Activated CD8-positive, alpha-beta memory T cell treated with anti-CD3 and anti-CD28 coated beads, Interleukin-2, amount 10 ng/mL, durations not matched to agents 7 days and 5 days (primary cell): ENCODE measurements at places on chromosomes 2 and 18. TPM values are rescaled to one million over a fixed set of nuclear protein-coding genes. Genes with fewer than 3 reads are reported as not detected.

DNA sequence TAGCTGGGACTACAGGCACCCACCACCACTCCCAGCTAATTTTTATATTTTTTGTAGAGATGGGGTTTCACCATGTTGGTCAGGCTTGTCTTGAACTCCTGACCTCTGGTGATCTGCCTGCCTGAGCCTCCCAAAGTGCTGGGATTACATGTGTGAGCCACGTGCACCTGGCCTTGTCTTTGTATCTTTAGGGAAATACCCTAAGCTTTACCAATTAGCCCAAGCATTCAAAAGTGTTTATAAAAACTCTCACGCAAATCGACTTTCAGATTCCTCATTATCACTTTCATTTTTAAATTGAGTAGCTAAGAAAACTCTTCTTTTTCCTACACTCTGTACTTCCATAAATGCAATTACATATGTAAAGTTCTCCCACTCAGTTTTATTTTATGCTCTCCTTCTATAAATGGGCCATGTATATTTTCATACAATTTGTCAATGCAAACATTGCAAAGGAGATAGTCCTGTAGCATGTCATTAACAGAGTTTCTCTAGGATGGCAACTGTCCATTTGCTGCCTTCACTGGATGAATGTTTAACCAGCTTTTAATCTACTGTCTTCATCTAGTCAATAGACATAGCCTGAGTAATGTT lies 326.2 kb upstream of the LRATD1 start:
- no peak for DNase-seq

GRCh38 chr2:101340141-101340551 lies 31.6 kb upstream of the RNF149 start:
- DNase-seq: no peak

Gene SATB2
- not detected for total RNA-seq

GRCh38 chr2:18641823-18642222 lies 52.5 kb upstream of the NT5C1B start:
- no peak for DNase-seq

- DNase-seq: no peak
Measured at GRCh38 chr2:176702131-176702530, 432.9 kb downstream of the MTX2 start.

GRCh38 chr2:174059884-174060244 lies 94.7 kb upstream of the SP3 start:
- DNase-seq: no peak

GRCh38 chr2:3493615-3494007 lies 25.7 kb downstream of the ADI1 start:
- DNase-seq: no peak

GRCh38 chr2:109736177-109736827 lies 57.8 kb upstream of the RGPD5 start:
- no peak for DNase-seq

DNA sequence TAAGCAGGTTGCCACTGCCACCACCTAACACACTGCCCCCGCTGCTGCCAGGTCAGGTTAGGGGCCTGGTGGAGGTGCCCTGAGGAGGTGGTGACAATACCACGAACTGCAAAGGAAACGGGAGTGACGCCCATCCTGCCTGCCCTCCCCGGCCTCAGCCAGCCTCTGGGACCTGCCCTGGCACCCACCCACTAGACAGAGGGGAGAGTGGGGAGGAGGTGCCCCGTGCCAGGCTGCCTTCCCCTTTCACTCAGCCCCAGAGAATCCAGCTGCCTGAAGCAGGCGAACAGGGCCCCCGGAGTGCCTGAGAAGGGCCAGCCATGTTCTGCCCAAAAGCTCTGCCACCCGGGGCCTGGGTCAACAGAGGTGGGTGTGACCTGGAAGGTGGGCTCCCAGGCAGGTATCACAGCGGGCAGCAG lies 44.5 kb upstream of the FOSL2 start:
- peak; percentile 81 for DNase-seq

- no peak for DNase-seq
Measured at GRCh38 chr2:18123577-18123976, 245.1 kb downstream of the KCNS3 start.

DNA sequence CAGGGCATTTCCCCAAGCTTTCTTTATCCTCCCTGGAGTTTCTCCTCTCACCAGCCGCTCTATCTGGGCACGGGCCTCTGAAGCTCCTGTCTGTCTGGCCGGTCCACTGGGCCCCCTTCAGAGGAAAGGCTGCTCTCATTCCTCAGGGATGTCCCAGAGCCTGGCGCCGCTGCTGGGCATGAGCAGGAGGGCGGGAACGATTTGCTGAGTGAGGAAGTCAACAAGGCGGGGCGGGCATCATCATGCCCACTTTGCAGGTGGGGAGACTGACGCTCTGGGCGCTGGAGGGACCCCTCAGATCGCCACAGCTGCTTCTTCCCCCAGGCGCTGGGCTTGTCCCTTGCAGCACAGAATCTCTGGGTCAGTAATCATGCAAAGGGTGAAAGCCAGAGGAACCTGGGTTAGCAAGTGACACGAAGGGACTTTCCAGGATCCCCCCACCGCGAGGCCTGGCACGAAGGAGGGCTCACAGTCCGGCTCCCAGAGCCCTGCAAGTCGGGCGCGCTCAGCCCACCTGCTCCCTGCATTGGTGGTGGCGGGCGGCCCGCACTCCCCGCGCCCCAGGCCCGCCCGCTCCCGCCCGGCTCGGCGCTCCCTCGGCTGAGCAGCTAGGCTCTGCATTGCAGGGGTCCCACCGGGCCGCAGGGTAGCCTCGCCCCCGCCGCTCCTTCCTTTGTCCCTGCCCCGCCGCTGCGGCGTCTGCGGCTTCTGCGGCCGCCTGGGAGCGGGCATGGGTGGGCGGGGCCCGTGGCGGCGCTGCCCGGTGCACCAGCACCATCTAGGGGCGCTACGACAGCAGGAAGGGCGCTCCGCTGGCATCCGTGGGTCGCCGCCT lies 157.8 kb downstream of the CYRIA start:
- no peak for DNase-seq

- DNase-seq: no peak
Measured at GRCh38 chr2:187978356-187978755, 313.3 kb upstream of the GULP1 start.

GRCh38 chr18:48666613-48667012 lies 127.8 kb downstream of the CTIF start:
- no peak for DNase-seq

DNA sequence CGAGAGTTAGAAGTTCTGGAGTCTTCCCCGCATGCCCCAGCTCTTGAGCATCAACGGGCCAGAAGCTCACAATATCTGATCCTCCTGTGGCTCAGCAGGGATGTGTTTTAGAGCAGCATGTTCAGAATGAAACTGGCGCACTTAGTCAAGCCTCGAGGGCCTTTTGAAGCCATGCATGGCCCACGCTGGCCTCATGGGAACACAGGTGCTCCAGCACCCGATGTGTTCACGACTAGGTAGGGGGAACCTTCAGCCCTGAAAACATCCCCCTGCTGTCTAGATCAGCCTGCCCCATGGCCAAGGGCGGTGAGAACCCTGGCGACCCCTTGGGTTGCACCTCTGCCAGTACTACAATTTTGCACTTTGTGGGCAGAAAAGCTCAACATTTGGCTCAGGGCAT lies 32.8 kb downstream of the MSH6 start:
- DNase-seq: no peak

DNA sequence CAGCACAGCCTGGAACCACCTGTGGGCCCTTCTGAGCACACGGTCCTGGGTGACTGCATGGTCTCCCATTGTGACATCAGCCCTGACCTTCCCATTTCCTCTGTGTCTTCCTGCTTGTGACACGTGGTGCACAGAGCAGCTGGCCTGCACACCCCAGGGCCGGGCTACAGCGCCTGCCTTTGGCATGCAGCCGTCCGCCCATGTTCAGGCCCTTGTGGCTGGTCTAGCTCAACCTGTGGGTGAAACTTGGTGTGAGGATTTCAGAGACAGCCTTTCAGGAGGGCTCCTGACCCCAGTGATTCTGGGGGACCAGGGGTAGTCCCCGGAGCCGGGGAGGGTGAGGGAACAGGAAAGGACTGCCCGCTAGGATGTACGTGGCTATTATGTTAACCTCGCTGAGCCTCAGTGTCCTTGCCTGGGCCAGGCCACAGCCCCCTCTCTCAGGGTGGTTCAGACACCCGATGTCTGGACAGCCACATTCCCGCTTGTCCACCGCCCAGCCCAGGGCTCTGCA lies 284.8 kb upstream of the HS6ST1 start:
- DNase-seq: no peak

DNA sequence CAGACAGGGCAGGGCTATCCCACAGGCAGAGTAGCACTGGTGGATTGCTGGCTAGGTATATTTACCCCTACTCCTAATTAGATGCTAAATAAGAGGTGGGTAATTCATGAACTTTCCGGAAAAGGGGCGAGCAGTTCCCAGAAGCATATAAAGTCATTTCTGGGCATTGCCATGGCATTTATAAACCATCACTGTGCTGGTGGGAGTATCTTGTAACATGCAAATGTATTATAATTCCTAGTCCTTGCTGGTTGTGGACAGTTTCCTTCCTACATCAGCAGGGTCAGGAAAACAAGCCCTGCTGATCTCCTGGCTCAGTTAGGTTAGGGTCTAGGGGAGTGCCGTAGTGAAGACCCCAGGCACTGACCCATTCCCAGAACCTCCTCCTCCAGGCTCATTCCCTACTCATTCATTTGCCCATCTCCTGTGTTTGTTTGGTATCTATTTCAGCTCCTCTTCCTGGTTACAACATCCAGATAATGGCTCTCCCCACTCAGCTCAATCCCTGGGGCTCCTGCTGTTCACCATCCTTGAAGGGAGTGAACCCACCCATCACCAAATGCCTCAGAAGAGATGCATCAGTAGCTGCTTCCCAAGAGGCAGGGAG lies 282.7 kb downstream of the SRBD1 start:
- no peak for DNase-seq

DNA sequence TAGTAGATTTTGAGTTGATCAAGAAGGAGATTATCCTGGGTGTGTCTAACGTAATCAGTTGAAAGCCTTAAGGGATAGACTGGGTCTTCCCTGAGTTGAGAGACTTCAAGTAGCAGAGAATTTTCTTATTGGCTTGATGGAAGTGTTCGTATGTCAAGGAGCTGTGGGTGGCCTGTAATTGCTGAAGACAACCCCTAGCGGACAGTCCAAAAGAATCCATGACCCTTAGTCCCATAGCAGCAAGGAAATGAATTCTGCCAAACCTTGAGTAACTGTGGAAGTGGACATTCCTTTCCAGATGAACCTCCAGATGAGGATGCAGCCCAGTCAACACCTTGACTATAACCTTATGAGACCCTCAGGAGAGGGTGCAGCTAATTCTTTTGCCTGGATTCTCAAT lies 786.3 kb downstream of the SOCS6 start:
- DNase-seq: no peak

Gene SCYGR4
- not detected for total RNA-seq

DNA sequence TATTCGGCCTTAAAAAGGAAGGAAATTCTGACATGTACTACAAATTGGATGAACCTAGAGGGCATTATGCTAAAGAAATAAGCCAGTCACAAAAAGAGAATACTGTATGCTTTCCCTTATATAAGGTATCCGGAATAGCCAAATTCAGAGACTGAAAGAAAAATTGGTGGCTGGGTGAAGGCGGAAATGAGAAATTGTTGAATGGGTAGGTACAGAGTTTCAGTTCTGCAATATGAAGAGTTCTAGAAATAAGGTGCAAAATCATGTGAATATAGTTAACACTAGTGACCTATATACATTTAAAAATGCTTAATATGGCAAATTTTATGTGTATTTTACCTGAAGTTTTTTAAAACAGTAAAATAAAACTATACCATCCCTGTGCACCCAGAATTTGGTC lies 43.1 kb downstream of the RMP24 start:
- DNase-seq: no peak

Gene TGFBRAP1
- 22.2 TPM for total RNA-seq
